ENCODE measurements at places on chromosomes 13 and 19. TPM values are rescaled to one million over a fixed set of nuclear protein-coding genes. Genes with fewer than 3 reads are reported as not detected.

- no peak for DNase-seq
Measured at GRCh38 chr19:47470447-47471195, 1.1 kb downstream of the SLC8A2 start.

DNA sequence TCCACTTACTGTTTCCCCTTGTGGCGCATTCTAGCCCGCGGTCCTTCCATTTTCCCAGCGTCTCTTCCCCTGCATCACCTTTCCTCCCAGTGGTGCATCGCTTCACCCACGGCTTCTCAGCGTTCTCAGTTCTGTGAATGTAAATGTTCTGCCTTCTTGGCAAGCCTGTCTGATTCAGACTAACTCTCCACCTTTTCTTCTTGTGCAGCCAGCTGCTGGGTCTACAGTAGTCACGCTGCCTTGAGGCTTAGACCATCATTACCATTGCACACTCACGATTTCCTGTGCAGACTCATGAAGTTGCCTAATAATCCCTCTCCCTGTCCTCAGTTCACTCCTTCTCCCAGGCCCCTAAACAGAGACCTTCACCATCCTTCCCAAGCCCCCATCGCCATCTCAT is 75.0 kb downstream of the DHRS12 start:
- no peak for DNase-seq

- DNase-seq, result no peak
Measured at GRCh38 chr19:55175117-55175867, 4.8 kb downstream of the SYT5 start.

GRCh38 chr19:10557603-10558197 is 8.1 kb downstream of the KRI1 start:
- no peak for DNase-seq

GRCh38 chr19:39408392-39409207 is 2.0 kb downstream of the ZFP36 start:
- no peak for DNase-seq

DNA sequence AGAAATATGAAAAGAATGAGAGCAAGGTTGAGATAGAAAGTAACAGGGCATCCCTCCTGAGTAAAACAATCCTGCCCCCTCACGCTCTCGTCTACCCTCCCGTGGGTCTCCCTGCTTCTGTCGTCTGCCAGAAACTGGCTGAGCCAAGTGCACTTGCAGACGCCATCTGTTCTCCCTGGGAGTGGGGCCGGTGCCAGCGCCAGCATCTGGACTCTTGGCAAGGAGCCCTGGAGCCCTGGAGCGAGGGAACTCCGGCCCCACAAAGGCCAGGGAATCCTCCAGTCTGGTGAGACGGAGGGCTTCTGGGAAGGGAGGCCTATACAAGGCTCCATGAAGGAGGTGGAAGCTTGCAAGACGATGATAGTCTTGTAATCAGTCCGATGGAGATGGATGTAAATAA is 2.3 kb upstream of the TMEM91 start:
- DNase-seq, result no peak

- no peak for DNase-seq
Measured at GRCh38 chr13:75495938-75496337, 14.0 kb upstream of the TBC1D4 start.

Gene EPN1
- 23.1 TPM for total RNA-seq

GRCh38 chr13:51781246-51782022 is 22.5 kb downstream of the DHRS12 start:
- DNase-seq, result no peak

DNA sequence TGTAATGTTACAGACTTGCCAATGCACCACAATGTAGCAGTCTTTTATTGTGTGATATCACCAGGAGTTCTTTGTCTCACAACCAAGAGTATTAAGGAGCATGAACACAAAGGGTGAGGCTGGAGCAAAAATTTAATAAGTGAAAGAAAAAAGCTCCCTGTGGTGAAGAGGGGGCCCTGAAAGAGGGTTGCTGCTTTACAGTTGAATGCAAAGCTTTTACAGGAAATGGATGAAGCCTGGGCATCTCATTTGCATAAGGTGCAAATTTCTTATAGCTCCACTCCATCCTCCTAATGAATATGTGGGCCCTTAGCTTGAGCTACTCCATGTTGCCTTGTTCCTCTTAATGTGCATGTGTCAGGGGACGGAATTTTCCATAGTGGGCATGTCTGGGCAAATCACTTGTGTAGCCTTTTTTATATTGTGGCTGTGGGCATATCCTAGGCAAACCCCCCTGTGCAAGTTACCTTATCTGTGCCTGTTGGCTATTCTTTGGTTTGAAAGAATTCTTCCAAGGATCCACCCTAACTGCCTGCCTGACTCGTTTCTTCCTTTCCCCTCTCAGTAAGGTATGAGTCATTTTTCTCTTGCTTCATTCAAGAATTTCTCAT is 45.3 kb upstream of the TRPC4 start:
- no peak for DNase-seq

Gene PDX1
- total RNA-seq, result not detected

DNA sequence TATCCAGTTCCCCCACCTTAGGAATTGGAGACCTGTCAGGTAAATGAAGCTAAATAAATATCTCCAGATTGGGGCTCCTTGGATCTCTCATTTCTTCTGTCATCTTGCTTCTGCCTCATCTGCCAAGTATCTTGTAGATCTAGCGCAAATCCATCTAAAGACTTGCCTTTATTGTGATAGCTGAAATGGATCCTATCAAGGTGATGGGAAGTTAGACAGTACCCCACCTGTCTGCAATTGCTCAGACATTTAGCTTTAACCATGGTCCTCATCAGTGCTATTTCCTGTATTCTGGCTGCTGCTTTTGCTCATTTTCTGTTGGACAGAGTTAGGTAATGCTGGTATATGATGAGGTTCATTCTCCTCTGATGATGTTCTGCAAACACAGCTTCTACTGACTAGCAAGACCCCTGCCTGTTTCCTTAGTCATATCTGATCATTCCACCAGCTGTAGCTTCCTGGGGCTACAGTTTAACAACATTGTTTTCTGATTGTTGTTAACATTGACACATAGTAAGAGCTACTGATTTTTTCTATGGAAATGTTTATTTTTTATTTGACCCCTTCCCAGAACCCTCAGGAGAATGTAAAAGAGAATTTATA is 340.0 kb downstream of the DCT start:
- no peak for DNase-seq

DNA sequence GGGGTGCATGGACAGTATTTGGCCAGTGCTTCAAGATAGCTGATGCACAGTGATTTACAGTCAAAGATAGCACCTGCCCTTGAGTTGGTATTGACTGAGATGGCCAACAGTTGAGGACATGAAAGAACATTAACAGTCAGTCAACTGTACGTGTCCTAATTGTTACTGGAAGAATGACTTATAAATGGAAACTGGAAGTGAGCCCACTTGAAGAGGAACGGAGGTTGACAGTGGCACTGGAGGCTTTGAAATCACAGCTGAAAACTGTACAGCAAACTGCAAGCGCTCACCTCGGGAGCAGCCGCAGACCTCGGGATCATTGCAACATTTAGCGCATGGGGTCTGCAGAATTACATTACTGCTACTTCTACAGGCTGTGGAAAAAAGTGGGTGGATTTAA is 77.1 kb downstream of the GGACT start:
- no peak for DNase-seq

DNA sequence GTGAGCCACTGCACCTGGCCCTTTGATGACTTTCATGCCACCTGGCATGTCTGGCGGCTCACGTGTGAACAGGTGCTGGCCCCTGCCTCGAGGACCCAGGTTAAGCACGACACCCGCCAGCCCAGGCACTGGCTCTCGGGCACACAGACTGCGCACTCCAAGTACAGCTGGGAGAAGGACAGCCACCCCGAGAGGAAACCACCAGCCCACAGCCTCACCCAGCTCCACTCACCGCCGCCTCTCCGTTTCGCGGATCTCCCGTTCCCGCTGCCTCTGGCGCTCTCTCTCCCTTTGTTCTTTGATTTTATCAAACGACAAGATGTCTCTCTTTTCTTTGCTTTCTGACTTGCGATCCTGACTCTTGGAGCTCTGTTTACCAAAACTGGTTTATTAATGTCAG is 27.4 kb upstream of the TINCR start:
- DNase-seq, result no peak

DNA sequence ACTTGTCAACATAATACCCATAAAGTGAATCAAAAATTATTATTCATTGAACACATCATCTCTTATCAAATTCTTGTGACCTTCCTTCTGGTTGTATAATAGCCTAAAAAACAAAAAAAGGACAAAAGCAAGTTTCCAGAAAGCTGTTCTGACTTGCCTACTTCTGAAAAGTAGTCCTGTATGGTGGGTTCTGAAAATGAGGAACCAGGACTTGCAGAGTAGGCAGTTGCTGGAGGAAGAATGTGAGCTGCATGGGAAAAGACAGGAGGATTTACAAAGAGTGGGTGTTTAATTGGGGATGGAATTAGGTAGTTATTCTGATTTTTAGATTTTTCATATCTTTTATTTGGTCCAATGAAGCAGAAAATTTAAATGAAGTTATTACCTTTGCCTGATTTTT is 56.7 kb downstream of the RCBTB2 start:
- no peak for DNase-seq

GRCh38 chr19:8517551-8518442 is 3.8 kb upstream of the ZNF414 start:
- no peak for DNase-seq

DNA sequence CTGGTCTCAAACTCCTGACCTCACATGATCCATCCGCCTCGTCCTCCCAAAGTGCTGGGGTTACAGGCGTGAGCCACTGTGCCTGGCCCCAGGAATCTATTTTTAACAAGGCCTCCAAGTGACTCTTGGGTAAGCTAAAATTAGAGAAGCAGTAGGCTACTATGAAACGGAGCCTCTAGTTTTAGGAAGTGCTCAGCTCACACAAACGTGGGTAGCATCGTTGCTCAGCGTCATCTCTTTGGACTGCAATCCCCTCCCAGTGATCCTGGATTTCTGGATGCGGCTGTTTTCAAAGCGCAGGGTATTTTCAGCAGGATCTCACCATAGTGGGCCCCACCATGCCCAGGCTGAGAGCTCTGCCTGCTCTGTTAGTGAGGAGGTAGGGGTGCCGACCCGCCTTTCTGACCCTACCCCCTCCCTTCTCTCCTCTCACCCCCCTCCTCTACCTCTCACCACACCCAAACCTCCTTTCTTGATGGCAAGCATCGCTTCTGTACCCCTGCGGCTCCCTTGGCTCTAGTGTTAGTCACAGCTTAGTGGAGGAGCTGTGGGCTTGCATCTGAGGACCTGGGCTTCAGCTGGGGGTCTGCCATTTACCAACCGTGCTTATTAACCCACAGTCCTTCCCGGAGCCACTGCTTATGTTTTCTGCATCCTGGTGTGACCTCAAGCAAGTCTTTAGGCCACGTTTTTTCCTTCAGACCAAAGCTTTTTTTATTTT is 34.2 kb downstream of the GJA3 start:
- no peak for DNase-seq

- no peak for DNase-seq
Measured at GRCh38 chr19:10079031-10079453, 7.1 kb upstream of the SHFL start.

DNA sequence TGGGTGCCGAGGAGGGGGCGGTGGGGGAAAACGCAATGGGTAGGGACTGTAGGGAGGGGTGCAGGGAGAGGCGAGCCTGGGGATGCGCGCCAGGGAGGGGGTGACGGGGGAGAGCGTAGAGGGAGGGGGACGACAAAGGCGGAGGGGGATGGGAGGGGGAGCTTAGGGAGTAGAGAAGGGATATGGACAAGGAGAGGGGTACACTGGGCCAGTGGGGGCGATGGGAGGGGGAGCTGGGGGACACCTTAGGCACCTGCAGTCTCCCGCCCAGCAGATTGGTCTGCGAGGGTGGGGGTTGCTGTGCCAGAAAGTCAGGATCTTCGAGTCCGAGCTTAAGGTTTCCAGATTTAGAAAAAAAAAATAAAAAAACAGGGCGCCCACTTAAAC is 15.7 kb downstream of the CCDC124 start:
- no peak for DNase-seq

DNA sequence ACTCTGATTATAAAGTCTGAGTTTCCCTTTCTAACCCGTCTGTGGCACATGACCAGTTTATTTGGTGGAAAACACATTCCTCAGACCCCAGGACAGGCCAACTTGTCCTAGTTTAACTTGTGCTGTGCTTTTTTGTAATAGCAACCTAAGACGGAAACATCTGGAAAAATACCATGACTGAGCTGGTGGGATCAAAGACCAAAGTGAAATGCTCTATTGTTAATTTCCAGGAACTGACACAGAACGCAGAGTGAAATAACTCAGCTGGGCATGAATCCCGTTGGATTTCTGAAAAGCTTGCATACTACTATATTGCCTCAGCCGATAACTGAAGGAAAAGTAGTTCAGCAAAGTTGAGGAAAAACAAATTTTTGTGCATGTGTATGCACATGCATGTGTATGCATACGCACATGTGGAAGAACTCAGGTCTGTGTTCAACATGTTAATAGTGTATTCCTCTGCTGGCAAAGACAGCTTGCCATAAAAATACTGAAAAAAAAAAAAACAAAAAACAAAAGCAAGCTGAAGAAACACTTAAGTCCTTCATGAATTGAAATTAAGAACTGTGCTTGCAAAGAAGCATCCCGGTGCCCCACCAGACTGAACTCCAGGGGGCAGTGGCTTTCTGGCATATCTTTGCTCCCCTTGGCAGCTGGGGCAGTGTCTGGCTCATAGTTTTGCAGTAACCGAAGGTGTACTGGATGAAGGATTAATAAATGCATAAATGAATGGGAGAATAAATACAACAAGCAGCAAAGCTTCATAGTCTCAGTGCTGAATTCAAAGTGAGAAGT is 187.8 kb downstream of the LHFPL6 start:
- no peak for DNase-seq

Gene EBI3
- 34.9 TPM for total RNA-seq

DNA sequence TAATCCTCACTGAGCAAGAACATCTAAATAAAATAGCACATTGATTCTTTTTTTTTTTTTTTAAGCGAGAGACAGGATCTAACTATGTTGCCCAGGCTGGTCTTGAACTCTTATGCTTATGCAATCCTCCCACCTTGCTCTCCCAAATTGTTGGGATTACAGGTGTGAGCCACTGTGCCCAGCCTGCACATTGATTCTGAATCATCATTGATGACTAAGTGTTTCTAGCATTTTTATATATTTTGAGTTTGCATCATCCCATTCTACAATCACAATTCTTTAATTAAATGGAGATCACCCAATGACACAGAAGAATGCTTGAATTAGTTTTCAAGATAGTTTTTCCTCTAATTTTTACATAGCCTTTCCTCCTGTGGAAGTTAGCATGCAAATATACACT is 354.1 kb downstream of the KLF5 start:
- no peak for DNase-seq

DNA sequence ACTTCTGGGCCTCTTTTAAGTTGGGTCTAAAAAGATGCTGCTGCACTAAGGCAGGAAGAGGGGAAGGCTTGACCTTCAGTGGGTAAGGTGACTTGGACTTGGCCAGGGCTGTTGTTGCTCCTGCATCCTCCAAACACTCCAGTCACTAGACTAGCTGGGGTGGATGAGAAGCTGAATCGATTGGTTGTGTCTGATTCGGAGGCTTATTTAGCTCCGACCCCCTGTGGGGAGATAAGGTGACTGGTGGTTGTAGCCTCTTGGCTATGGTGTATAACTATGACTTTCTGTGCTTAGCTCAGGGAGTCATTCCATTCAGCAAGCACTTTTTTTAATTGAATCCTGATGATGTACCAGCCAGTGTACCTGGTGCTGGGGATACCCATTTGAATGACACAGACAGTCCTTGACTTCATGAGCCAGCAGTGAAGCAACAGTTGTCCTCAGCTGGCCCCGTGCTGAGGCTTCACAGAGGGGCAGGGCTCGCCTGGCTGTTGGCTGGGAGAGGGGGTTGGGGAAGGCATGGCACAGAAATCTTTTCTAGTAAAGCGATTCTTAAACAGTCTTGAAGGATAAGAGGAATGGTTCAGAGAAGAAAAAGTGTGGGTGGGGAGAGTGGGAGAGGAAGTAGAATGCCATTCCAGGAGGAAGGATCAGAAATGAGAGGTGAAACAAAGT is 9.9 kb downstream of the PCDH8 start:
- no peak for DNase-seq

Gene ZNF180
- 8.2 TPM for total RNA-seq

Gene IRGC
- not detected for total RNA-seq

Gene KANK3
- total RNA-seq, result 1.5 TPM

All from activated naive CD4-positive, alpha-beta T cell treated with anti-CD3 and anti-CD28 coated beads, Interleukin-2, amount 50 U/mL, for 72 hours (primary cell).